Mucosa of descending colon (tissue), 3 donors: ENCODE measurements at places on chromosomes 1 and 21. TPM values are rescaled to one million over a fixed set of nuclear protein-coding genes. Genes with fewer than 3 reads are reported as not detected.

The DCDC2B gene
- not detected for total RNA-seq

The S100A2 gene
- not detected for total RNA-seq

The OR10J1 gene
- total RNA-seq: not detected

- DNase-seq: no peak
These were observed 1.7 kb upstream of the FAM89A start for GRCh38 chr1:231041719-231042261.

- no peak for DNase-seq
These were observed 9.3 kb upstream of the CAPN2 start for GRCh38 chr1:223702735-223703667.

GRCh38 chr1:23732363-23733224 lies 10.7 kb upstream of the ELOA start:
- no peak for DNase-seq

DNA sequence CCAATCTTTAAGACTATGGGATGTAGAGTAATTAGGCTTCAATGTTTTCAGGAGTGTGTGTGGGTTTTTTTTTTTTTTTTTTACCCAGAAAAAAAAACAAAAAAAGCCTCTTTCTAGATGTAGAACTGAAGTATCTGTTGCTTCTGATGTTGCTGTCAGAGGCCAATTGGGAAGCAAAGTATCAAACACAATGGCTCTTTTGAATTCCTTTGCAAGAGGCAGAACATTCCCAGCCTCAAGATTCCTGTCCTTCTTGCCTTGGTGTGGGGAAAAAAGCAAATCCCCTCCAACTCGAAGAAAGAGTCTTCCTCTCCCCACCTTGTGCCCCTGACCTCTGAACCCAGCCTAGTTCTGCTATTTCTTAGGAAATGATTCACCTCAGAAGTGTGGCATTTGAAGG lies 55.4 kb upstream of the LMO4 start:
- DNase-seq: no peak

GRCh38 chr1:236774926-236775325 lies 20.2 kb upstream of the MTR start:
- DNase-seq: no peak

DNA sequence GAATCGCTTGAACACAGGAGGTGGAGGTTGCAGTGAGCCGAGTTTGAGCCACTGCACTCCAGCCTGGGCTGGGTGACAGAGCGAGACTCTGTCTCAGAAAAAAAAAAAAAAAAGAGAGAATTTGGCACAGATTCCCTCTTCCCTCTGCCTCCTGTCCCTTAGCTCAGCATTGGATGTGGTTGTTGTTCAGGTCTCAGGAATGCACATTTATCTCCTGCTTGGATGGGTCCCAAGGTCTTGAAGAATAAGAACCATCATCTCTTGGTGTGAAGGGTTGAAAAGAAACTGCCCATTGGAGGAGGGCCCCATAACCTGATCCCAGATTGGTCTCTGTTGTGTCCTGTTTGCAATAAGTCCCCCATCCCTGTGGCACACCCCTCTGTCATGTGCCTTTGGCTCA lies 34.9 kb downstream of the UBIAD1 start:
- no peak for DNase-seq
